ENCODE measurements at places on chromosomes 2 and 18.

DNA sequence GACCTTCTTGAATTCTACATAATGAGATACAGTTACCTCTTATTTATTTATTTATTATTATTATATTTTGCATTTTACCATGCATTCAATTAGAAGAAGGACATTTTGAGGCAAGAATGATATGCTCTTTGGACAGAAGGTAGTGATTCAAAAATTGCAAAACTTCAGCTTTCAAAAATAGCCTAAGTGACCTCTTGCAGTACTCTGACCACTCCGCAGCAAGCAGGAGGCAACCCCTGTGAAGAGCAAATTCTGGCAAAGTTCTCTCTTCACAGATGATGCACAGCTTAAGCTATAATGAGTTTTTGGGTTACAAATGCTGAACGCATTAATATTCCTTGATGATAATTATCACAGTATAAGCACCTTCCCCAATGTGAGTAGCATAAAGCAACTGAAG, 170.0 kb downstream of the ZNF521 start:
- DNase-seq = no peak

- no peak for DNase-seq
Measured at GRCh38 chr2:241225545-241225944, 37.1 kb downstream of the ANO7 start.

- no peak for DNase-seq
Measured at GRCh38 chr2:181673173-181673572, 7.1 kb downstream of the NEUROD1 start.

DNA sequence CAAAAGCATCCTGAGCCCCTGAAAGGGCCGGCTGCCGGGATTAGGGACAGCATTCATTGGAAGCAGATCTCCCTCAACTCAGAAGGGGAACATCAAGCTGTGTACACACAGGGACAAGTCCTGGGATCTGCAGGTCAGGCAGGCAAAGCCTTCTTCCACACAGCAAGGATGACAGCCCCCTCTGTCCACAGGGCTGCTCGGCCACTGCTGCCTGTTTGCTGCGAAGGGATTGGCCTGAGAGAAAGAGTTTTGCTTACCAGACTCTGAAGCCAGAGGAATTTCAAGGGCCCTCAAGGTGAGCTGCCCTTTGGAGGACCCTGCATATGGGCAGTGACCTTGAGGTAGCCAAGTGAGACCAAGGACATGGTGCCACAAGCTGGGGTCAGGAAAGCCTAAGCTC, 11.1 kb downstream of the ZBTB7C start:
- no peak for DNase-seq

DNA sequence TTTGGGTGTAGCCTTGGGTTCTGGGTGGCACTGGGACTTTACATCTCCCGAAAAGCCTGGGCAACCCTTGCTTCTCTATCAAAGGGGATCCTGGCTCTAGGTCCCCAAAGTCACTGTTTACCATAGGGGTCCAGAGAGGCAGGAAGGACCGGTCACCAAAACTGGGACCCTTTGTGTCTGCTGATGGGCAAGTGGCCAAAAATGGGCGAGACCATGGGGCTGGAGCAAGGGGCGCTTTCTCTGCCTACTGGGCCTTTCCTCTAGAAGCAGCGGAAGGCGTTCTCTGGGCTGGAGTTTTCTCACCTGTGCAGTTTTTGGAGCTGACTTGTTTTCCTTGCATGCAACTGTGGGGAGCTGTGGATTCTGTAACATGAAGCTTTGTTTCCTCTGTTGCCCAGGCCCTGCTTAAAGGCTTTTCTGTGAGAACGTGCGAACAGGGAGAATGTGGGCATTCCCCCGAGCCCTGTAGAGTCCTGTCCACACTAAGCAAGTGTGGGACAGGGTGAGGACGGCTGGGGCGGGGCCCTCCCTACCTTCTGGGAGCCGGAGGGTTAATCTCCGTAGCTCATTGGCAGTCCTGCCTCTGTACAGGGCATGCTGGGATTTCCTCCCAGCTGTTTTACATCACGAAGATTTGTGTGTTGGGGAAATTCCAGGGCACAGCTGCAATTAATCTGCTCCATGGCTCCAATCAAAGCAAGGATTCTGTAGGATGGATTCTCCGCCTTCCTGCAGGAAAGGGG, 50.2 kb downstream of the TGOLN2 start:
- no peak for DNase-seq

- no peak for DNase-seq
Measured at GRCh38 chr2:12416600-12416999, 300.1 kb upstream of the TRIB2 start.

- no peak for DNase-seq
Measured at GRCh38 chr2:138997856-138998517, 217.8 kb upstream of the NXPH2 start.

- DNase-seq = no peak
Measured at GRCh38 chr2:240930631-240931318, 24.6 kb downstream of the CROCC2 start.

- DNase-seq = no peak
Measured at GRCh38 chr2:3160751-3161330, 216.8 kb downstream of the EIPR1 start.

DNA sequence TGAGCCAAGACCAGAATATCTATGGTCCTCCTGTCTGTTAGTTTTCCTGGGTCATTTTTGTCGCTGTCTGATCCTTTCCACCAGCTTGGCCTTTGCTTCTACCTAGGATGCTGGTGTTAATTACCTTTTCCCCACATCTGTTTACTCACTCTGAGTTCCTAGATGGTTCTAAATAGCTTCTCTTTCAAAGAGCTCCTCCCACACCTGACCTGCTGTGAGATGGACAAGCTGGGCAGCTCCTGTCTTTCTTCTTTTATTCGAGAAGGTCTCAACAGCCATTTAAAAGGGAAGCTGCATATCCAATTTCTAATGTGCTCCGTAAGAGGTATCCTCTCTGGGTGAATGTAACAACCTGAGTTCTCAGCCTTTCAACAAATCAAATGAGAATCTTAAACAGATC, 156.2 kb downstream of the HRH4 start:
- DNase-seq = peak; percentile 17

DNA sequence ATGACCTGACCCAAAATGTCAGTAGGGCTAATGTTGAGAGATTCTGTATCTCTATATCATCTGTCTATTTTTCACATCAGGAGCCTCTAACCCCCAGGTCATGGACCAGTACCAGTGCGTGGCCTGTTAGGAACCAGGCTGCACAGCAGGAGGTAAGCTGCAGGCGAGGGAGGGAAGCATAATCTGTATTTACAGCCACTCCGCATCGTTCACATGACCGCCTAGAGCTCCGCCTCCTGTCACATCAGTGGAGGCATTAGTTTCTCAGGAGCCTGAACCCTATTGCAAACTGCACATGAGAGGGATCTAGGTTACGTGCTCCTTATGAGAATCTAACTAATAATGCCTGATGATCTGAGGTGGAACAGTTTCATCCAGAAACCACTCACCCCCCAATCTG, 180.6 kb downstream of the RDH14 start:
- no peak for DNase-seq

DNA sequence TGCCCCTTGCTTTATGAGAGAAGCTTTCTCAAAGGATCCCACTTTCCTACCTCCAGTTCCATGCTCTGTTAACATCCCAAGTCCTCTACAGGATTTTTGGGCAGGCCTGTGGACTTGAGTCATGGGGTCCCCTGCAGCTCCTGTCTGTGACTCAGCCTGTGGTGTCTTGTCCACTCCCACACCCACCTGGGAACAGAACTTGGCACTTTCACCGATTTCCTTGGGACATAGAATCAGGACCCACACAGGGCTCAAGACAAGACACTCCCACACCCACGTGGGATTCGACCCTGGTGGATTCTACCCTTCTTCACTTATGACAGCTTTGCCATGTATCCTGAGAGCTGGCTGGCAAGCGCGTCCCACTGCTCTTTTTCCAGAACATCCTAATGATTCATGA, 30.7 kb upstream of the HDAC4 start:
- DNase-seq = no peak

- no peak for DNase-seq
Measured at GRCh38 chr2:240244543-240244942, 104.1 kb upstream of the OTOS start.

DNA sequence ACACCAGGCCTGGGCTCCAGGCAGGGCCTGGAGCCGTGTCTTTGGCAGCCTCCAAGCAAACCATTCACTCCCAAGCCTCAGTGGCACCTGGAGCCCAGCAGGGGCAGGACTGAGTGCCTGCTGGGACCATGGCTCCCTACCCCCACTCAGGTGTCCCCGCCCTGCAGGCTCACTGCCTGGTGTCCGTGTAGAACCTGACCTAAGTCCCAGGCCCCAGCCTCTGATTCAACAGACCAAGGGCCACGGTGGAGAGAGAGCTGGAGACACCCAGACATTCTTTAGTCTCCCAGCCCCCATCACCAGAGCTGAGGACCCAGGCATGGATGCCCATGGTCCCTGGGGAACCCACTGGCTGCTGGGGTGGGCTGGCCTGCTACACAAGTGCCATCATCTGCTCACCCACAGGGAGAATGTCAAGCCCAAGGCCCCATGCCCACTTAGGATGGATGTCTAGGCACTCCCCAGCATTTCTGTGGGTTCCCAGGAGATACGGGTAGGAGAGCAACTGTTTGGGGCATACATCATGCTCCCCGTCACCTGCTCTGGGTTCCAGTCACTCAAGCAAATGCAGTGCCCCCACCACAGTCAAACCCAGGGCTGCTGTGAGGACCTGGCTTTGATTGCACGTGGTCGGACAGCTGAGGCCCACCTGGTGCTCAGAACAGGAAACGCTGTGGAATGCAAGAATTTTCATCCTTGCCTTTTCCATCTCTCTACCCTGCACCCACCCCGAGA, 42.9 kb upstream of the ATG16L1 start:
- DNase-seq = no peak

- DNase-seq = no peak
Measured at GRCh38 chr2:75450068-75450467, 110.7 kb downstream of the EVA1A start.

DNA sequence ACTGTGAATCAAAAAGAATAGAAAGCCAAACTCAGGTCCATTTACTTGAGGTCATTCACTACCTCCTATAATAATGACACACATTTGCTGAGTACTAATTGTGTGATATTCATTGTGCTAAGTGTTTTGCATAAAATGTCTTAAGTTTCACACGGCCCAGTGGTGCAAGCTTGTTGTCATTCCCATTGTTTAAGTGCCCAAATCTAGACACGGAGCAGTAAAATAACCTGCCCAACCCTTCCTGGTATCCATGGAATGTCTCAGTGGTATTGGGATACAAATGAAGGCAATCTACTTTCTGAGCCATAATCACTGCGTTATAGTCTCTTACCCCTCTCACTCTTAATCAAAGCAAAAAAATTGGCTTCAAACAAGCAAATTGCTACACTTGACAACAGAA, 233.3 kb downstream of the NCKAP5 start:
- DNase-seq = no peak

GRCh38 chr2:20429528-20429927, 17.3 kb upstream of the RHOB start:
- DNase-seq = no peak

- no peak for DNase-seq
Measured at GRCh38 chr18:45227001-45227742, 388.1 kb upstream of the SLC14A2 start.

DNA sequence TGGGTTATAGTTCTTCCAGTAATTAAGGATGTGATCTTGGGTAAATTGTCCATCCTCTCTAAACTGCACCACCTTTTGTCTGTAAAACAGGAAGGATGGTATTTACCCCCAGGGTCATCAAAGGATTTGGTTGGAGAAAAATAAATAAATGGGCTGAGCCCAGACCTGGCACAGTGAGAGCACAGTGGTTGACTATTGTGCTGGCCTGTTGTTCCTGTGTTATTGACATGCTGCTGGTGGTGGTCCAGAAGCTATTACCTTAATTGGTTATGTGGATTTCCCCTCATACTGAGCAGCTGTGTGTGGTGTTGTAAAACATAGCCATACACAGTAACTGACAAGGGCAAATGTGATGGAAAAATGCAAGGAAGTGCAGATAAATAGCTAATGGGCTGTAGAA, 746 bp upstream of the IL37 start:
- no peak for DNase-seq

DNA sequence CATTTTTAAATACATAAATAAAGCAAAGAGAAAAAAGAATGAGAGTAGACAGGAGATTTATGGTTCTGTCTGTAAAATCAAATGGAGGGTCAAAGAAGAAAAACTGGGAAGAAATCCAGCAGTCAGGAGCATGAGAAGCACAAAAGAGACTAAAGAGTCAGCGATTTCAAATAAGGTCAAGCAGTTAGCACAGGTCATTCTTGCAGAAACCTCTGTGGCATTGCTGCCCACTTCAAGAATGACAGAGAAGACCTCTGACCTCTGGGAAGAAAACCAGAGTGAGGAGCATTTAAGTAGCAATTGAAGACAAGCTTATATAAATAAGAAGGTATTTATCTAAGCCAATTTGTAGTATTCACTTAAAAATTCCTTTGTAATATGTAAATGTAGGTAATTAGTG, 172.0 kb upstream of the SPOPL start:
- no peak for DNase-seq

DNA sequence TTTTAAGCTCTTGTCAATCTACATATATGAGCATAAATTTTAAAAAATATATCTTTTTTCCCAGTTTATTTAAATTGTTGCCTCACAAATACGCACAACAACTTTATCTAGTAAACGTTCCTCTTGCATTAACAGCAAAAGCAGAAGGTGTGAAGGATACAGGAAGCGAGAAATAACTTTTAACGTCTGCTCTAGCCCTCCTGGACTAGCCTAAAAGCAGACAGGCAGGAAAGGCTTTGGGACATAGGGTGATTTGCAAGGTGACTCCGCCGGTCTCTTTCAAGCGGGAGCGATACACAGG, 434 bp upstream of the DUSP19 start:
- no peak for DNase-seq

DNA sequence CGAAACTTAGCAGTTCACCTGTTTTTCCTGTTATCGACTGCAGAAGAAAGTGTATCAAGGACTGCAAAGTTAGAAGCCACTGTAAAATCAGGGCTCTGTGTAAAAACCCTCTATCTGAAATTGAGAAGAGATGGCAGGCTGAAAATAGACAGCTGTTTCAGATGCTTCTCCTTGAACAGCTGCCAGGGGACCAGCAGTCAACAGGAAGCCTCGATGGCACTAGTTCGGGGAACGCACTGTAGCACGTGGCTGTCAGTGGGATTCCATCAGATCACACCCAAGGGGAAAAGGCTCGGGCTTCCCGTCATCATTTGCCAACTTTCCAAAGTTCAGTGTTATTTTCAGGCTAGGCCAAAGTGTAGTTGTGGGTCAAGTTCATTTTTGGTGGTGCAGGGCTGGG, 316.9 kb downstream of the TXNL1 start:
- no peak for DNase-seq

- no peak for DNase-seq
Measured at GRCh38 chr18:5705393-5705792, 161.6 kb upstream of the EPB41L3 start.

DNA sequence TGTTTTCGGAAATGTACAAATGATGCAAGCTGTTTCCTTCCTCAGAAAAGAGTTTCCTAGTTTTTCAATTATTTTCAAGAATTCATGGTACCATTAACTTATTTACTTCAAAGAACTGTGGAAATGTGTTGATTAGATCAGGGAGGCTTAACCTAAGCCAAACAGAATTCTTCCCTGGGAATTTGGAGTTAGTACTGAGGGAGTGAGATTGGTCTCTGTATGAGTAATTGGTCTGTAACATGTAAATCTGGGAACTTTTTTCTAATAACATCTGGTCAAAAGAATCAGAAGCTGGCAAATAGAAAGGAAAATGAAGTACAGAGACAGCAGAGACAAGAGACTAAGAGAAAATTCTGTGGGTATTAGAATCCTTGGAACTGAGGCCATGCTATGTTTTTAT, 145.8 kb downstream of the BABAM2 start:
- DNase-seq = no peak

Measured in NCI-H187 (cell line).